ENCODE measurements at places on chromosomes 7 and 10.

- no peak for DNase-seq
Observed at GRCh38 chr10:79561257-79561656, 1.1 kb upstream of the SFTPA2 start.

DNA sequence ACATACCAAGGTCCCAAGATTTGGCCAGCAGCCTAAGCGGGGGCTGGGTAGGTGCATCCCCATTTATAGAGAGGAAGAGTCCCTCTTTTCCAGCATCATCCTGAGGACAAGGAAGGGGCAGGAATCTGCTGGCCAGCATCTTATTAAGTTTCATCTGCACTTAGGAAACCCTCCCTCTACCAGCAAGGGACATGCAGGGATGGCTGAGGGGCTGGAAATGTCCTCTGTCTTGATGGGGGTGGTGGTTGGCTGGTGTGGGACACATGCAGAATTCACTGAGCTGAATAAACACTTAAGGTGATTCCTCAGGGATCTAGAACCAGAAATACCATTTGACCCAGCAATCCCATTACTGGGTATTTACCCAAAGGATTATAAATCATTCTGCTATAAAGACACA lies 42.1 kb downstream of the NOD1 start:
- no peak for DNase-seq

- DNase-seq, result no peak
Observed at GRCh38 chr7:11430112-11430511, 401.9 kb downstream of the THSD7A start.

- DNase-seq, result no peak
Observed at GRCh38 chr10:50033481-50033880, 34.3 kb upstream of the WASHC2A start.

DNA sequence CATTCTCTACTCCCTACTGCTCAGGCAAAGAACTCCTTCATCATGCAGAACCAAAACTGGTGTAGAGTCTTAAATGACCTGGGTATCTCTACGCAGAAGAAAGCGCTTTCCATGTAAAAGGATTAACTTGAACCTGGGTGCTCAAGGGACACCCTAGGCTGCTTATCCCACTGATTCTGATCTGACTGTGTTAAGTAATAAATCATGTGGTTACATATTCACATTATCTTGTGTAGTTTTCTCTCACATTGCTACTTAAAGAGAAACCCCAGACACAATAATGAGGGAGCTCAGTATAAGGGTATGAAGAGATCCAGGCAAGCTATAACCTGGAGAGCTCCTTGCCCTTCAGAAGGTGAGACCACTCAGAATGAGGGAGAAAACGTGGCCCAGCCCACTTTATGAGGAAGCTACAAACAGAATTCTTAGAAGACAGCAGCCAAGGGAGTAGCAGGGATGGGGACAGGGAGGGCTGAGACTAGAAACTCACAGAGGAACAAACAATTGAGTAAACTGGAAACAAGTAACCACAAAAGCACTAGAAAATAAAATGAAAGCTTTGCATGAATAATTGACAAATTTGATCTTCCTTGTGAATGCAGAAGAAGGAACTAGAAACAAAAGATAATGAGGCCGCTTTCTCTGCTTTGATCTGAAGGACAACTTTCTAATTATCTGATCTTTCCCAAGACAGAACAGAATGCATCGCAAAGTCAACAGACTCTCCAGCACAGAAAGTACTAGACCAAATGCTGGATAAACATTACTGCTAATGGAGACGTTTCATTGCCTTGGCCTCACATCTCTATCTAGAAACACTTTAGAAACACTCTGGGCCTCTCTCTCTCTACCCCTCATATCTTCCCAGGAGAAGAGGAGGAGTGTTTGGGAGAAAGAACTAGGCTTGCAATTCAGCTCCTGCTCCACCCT lies 76.1 kb downstream of the LRRC17 start:
- no peak for DNase-seq

- DNase-seq, result no peak
Observed at GRCh38 chr10:82377608-82378007, 502.6 kb downstream of the NRG3 start.

- no peak for DNase-seq
Observed at GRCh38 chr10:102452672-102453340, 1.5 kb upstream of the C10orf95 start.

- DNase-seq, result no peak
Observed at GRCh38 chr10:33863352-33863751, 528.9 kb upstream of the NRP1 start.

DNA sequence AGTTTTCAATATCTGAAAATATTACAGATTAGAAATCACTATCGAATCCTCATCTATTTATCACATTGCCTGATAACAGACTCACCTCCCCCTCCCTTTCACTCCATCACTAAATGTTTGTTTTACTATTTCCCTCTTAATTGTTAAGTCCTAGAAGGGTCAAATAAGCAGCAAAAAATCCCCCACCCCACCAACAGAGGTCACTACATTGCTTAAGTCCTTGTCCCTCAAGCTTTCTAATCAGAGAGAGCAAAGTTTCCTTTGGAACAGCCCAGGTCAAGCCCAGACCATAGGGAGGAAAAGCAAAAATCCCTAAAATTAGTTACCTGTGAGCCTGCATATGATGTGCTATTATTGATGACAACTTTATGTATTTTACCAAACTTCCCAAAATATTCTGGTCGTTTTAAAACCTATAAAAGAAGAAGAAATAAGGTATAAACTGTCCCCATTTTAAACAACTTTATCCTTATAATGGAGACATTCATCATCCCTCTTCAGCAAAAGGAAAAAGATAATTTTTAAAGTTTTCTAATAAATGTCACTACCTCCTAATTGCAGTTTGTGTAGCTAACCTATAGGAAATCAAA lies 95.0 kb downstream of the CNOT4 start:
- no peak for DNase-seq

DNA sequence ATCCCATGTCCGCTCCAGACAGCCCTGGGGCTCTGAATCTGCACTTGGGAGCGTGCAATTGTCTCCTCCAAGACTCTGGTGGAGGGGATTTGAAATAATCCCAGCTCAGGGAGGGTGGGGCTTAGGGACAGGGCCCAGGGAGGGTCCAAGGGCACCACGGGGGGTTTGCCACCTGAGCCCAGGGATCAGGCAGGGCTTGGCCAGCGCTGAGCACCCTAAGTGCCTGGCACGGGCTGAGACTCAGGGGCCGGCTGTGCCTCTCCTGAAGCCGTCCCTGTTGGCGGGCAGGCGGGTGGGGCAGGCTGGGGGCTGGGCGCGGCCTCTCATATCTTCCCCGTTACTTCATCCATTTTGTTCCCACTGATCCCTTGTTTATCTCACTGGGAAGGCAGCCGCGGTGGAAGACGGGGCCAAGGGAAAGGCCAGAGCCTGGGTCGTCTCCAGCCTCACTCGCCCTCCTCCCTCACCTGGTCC lies 41.8 kb upstream of the ELN start:
- no peak for DNase-seq

- peak; percentile 90 for DNase-seq
Observed at GRCh38 chr7:150986099-150986512, 4.7 kb upstream of the NOS3 start.

- peak; percentile 40 for DNase-seq
Observed at GRCh38 chr7:14761510-14762296, 140.8 kb downstream of the DGKB start.

DNA sequence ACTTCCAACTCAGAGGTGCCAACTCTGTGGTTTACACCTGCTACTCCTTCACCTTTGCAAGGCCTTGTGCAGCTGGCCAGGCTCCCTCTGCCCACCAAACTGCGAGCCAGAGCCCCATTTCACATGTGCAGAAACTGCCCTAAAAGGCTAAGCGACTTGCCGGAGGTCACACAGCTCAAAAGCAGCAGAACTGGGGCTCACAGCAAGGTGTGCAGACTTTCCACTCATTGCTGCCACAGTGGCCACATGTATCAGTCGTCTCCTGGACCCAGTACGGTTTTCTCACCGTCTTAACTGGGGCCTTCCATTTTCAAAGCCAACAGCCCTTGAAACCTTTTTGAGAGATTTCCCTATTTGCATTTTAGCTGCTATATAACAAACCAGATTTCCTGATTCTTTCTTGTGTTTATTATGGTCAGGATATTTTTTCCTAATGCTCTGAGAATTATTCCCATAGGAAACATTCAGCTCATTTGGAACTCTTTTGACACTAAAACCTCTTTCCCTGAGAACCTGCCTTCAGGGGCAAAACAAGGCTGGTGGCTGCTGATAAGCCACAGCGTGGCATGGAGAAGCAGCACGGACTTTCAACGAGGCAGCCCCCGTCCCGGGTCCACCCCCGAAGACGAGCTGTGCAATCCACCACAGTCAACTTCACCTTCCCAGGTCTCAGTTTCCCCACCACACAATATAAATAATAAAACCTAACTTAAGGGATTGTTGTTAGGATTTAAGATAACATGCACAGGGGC lies 29.9 kb downstream of the SORBS1 start:
- no peak for DNase-seq

GRCh38 chr10:6299743-6300105 lies 97.0 kb downstream of the PFKFB3 start:
- no peak for DNase-seq

- DNase-seq, result no peak
Observed at GRCh38 chr10:110265573-110266193, 39.0 kb downstream of the SMNDC1 start.

GRCh38 chr10:3172081-3172445 lies 519 bp downstream of the PITRM1 start:
- no peak for DNase-seq

- no peak for DNase-seq
Observed at GRCh38 chr10:26314265-26315013, 97.9 kb downstream of the GAD2 start.

DNA sequence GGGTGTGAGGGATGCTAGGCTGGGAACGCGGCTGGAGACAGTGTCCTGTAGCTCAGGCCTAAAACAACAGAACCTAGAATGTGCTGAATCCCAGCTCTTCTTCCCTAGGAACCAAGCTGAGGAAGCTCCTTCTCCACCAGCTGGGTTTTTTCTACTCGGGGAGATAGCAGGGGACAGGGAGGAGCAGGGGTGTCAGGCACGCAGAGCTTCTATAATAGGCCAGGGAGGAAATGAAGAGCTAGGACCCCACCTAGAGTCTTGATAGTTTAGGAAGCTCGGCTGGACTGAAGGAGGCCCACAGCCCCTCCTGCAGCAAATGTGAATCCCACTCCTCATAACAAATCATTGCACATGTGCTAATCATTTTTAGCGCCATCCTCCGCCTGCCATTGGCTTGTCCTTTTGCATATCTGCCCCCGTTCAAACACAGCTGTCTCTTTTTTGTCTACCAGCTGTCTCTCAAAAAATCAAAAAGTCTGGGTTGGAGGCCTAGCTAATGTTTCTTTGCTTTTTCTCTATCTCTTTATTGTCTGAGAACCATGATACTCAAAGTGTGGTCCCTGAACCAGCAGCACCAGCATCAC lies 24.1 kb upstream of the FAM180A start:
- no peak for DNase-seq

DNA sequence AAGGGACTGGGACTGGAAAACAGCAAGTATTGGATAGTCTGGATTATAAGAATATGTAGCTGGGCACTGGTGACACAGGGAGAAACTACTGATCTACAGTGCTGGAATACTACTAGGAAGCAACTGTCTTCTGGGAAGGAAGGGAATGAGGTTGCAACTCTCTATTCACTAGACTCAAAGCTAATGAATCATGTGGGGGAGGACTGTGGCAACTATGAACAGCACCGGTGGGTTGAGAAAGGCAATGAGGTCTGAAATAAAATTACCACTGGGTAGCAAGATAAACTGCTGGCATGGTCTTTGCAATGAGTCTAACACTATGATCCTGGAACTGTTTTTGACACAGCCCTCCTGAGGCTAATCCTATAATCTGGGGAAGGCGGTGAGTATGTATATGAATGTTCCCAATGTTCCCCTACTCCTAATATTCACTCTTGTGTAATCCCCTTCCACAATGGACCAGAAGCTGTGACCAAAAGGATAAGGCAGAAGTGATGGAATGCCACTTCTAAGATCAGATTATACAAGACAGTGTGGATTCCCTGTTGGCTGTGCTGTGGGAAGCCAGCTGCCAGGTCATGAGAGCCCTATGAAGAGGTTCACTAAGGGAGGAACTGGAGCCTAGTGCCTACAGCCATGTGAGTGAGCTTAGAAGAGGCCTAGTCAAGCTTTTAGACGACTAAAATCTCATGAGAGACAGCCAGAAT lies 101.3 kb upstream of the DNAJB12 start:
- DNase-seq, result peak; percentile 9

GRCh38 chr7:143205560-143206293 lies 16.1 kb upstream of the TAS2R40 start:
- no peak for DNase-seq

DNA sequence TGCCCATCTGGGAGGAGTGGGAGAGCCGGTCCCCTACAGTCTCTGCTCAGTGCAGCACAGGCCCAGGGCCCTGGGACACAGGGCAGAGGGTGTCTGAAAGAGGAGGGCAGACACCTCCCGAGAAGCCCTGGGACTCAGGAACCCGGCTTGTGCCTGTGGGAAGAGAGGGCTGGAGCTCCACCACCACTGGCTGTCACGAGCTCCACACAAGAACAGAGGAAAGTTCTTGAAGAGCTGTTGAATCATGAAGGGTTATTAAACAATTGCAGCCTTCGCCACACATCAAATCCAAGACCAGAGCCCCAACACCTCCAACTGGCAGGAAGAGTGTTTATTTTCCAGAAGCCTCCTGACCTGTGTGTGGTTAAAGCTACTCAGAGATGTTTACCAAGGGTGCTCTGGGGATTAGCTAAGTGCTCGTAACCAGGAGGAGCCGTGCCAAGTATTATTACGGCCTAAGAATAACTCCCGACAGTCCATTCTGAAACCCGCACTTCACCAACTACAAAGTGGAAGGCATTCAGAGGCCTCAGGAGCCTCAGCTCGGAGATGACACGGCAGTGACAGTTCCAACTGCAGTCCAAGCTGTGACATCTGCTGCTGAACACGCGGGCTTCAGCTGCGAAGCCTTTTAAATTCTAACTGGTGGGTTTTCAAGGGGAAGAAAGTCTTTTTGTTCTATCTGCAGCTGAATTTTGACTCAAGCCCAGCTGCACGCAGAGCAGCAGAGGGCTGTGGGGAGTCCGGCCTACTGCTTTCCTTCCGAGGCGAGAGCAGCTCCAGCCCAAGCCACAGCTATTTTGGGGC lies 75.1 kb downstream of the MAD1L1 start:
- DNase-seq, result peak; percentile 82

- DNase-seq, result peak; percentile 70
Observed at GRCh38 chr7:81624650-81625631, 144.9 kb downstream of the HGF start.

DNA sequence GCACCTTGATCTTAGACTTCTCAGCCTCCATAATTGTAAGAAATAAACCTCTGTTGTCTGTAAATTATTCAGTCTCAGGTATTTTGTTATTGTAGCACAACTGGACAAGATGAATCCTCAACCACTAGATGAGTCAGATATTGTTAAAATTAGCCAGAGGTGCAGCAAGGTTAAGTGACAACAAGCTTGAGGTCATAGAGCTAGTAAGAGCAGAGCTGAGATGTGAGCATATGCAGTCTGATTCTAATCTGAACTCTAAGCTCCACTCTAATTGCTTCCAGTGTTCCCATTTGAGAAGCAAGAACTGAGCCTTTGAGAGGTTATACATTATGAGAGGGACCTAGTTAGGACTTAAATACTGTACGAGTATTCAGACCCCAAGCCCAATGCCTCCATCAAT lies 93.1 kb downstream of the FZD1 start:
- no peak for DNase-seq
